ENCODE measurements at places on chromosomes 1 and 21.
A peak's percentile ranks its signal among the peaks of the same experiment; 100 is the strongest.

GRCh38 chr1:214003233-214003632 lies 15.5 kb downstream of the PROX1 start:
- DNase-seq = peak; percentile 72

GRCh38 chr1:70361727-70362398 lies 7.3 kb upstream of the ANKRD13C start:
- no peak for DNase-seq

DNA sequence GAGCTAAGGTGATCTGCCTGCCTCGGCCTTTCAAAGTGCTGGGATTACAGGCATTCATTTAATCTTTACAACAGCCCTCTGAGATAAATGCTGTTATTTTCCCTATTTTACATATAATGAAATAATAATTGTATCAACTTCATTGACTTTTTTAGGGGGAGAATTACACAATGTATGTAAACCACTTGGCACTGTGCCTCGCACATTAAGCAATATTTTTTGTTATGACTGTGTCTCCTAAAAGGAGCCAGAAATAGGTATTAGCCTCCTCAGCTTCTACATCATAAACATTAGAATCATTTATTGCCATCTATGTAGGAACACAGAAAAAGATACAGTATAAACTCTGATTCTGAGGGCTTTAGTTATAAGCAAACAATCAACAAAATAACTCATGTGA lies 1.1 kb upstream of the DNAJC28 start:
- no peak for DNase-seq

DNA sequence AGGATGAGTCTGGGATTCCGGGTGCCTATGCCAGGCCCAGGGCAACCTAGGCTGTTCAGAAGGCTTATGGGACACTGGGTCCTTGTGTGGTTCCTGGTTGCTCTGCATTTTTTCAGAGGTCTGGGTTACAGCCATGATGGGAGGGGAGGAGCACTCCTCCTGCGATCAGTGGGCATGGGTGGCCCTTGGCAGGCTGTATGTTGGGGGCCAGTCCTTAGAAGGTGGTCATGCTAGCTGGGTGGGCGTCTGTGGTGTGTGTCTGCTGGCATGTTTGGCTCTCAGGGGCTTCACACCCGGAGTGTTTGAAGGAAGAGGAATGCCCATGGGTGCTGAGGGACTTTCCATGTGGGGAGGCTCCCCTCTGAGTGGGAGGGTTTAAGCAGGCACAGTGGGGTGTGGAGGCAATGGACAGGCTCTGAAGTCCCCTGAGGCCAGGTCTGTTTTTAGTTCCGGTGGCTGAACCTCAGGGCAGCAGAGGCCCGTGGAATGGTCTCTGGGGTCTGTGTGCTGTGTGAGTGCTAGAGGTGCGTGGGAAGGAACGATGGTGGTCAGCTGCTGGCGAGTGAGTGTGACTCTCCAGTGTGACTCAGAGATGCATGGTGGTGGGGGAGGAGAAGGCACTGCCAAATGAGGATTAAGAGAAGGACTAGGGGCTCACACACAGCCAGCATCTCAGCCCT lies 25.3 kb downstream of the CACNA1E start:
- DNase-seq = no peak

GRCh38 chr1:3061981-3062615 lies 6.9 kb upstream of the PRDM16 start:
- DNase-seq = peak; percentile 11

- peak; percentile 31 for DNase-seq
Measured at GRCh38 chr1:56268519-56269140, 310.7 kb downstream of the PLPP3 start.

GRCh38 chr1:240465531-240465940 lies 146.4 kb downstream of the GREM2 start:
- no peak for DNase-seq

- no peak for DNase-seq
Measured at GRCh38 chr1:117770981-117771531, 158.4 kb downstream of the GDAP2 start.

DNA sequence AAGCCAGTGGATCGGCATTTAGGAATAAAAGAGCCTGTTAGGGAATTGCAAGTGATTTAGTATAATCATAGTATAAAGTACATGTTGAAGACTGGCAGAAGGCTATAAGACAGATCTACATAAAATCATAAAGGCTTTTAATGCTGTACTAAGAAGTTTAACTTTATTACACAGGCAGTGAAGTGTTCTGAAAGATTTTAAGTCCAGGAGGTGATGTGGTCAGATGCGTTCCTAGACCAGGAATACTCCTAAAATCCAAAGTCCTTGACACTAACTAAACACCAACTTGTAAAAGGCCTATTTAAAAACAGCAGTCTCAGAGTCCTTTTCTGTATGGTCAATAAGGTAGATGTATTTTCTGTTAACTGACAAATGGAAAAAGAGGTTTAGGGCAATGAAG lies 57.0 kb downstream of the KIFAP3 start:
- DNase-seq = no peak

DNA sequence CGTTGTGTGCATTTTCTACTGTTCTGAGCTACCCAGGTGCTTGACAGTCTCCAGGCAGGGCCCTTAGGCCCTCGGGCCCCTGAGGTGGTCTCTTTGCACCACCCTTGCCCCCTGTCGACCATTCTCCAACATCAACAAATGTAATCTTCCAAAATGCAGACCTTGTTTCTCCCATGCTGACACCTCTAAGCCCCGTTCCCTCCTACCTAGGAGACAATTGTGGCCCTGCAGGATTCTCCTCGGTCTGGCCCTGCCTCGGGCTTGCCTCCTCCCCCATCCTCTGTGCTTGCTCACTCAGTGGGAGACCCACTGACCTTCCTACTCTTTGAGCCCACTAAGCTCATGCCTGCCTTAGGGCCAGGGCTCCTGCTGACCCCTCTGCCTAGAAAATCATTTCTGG lies 104.2 kb upstream of the TARDBP start:
- DNase-seq = no peak

DNA sequence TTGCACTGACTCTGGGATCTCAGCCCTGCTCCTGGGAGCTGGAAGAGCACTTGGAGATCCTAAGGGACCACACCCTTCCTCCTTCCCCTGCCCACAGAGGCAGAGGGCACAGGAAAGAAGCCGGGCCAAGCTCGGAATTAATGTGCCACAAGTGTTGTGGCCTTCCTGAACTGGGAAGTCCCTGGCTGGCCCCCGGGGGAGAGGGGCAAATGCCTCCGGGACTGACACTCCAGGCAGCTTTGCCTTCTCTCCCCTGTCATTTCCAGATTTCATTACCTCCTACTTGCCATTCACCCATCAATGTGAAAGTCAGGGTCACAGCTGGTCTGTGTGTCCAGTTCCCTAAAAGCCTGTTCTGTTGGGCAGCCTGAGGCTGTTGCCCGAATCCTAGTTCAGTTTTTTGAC lies 21.7 kb downstream of the SESN2 start:
- no peak for DNase-seq

DNA sequence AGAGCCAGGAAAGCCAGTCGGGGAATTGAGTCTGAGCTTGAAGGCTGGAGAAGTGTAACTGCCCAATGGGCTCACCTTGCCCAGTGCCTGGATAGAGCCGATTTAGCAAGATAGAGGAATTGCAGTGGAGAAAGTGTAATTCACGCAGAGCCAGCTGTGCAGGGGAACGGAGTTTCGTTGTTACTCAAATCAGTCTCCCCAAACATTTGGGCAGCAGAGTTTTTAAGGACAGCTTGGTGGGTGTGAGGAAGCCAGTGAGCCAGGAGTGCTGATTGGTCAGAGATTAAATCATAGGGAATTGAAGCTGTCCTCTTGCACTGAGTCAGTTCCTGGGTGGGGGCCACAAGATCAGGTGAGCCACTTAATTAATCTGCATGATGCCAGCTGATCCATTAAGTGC lies 28.4 kb upstream of the NLRP3 start:
- peak; percentile 21 for DNase-seq

DNA sequence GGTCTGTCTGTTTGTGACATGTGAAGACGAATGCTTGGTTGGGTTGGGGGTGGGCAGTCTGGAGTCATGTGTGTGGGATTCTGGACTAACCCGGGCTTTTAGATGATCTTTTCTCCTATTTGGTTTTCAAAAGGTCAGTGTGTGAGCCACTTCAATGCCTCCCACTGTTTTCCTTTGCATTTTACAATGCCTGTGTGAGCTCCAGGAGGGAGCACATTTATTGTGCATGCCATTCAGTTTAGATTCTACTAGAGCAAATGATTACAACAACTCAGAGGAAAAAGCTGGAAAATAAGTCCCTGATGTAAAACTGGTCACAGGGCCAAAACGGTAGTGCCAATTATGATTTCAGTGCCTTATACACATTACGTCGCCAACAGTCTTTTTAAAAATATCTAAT lies 90.9 kb downstream of the LYPLAL1 start:
- no peak for DNase-seq

DNA sequence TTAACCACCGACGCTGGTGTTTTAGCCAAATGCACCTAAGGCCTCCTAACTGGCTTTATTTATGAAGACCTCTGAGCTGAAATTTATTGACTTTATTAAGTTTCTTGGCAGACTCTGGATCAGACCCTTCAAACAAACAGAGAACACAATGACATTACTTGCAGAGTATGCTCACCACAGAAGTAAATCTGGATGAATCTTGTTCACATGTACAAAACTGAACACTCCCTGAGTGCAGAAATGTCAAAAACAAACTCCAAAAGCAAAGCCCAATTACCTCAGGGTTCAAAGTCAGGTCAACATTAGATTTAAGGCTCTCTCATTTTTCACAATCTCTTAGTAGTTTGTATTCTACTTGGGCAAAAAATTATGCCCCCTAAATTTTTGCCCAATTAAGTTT lies 218.6 kb downstream of the SLC45A1 start:
- no peak for DNase-seq

GRCh38 chr1:34279971-34280370 lies 103.3 kb downstream of the C1orf94 start:
- DNase-seq = no peak

GRCh38 chr1:96340686-96341085 lies 380.9 kb upstream of the PTBP2 start:
- no peak for DNase-seq

DNA sequence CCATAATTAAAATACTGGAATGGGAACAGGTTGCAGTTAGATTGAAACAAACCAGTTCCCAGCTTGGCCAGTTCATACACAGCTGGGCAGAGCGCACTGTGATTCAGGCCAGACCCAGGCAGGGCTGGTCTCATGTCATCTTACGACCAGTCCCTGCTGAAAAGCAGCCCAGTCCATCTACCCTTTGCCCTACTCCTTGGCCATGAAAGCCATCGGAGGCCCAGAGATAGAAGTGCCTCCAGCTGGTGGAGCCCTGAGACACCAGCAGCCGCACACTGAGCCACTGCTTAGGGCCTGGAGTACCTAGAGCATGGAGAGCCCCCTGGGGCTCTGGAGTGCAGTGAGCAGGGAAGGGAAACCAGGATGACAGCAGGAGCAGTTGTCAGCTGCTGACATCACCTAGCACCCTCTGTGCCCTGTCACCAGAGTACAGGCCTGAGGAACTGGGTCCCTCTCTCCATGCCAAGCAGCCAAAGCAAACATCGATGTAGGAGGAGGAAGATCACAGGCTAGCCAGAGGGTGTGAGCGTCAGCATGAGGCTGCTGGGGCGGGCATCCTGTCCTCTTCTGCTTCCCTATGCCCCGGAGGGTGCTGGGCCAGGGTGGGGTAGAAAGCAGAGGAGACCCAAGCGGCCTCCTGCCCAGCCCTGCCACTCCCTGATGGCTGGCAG lies 34.2 kb upstream of the TMEM125 start:
- no peak for DNase-seq

DNA sequence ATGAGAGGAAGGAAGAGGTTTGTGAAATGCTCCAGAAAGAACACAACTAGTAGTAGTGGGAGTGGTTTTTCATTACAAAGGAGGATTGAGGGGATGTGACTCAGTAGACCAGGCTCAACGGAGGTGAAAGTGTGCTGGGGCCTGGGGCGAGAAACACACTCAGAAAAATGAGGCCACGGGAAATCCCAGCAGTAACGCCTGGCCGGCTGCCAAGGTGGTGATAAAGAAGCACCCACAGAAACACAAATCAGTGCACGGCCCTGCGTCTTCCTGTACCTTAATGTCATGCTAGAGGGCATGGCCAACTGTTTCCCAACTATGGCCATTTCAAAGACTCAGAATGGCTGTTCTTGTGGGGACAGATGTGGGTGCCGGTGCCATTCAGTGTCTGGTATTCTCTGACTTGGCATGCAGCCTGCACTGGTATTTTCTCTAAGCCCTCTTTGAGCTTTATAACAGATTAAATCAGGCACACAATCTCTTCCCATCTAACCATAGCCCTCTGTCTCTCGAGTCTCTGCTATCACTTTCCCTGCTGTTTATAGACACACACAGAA lies 38.2 kb downstream of the URB2 start:
- DNase-seq = no peak

DNA sequence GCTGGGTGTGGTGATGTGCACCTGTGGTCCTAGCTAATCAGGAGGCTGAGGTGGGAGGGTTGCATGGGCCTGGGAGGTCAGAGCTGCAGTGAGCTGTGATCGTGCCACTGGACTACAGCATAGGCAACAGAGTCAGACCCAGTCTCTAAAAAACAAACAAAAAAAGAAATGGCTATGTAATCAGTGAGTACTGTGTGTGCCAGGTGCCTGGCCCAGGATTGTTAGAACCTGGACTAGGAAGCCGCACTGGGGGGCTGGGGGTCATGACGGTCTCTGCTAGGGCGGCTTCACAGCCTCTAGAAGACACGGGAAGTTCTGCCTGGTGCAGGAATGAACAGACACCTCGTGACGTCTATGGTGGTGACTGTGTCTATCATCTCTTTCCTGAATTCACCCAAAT lies 8.5 kb downstream of the TMEM9 start:
- DNase-seq = peak; percentile 12

- no peak for DNase-seq
Measured at GRCh38 chr1:119882132-119883049, 13.9 kb downstream of the ADAM30 start.

DNA sequence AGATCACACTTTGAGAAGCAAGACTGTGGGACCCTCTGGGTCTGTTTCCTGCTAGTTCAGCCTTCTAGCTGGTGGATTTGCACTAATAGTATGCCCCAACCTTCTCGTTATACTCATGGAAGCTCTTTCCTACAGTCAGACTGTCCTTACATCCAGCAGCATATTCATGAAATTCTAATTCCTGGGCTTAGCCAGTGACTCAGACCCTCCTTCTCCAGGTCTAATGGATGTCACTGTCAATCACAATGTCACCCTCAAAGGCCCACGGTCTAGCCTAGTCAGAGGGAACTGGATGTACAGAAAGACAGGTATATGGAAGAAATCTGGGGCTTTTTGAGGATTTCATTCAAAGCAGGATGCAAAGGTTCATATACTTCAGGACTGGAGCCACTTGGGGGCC lies 72.4 kb downstream of the KCNJ15 start:
- no peak for DNase-seq

- no peak for DNase-seq
Measured at GRCh38 chr1:208541225-208541855, 297.2 kb upstream of the PLXNA2 start.

DNA sequence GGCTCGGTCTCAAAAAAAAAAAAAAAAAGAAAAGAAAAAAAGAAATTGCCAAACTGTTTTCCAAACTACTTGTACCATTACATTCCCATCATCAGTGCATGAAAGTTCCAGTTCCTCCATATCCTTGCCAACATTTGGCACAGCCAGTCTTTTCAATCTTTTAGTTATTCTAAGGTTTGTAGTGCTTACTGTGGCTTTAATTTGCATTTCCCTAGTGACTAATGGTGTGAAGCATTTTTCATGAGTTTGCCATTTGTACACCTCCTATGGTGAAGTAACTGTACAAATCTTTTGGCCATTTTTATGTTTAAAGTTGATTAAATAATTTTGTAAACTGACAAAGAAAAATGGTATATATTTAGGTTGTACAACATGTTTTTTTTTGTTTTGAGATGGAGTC lies 70.7 kb downstream of the DEGS1 start:
- no peak for DNase-seq

GRCh38 chr1:218917656-218918055 lies 256.0 kb upstream of the LYPLAL1 start:
- DNase-seq = no peak

GRCh38 chr1:114021665-114022099 lies 42.4 kb downstream of the OLFML3 start:
- peak; percentile 63 for DNase-seq

Data from WERI-Rb-1 (cell line).